Activated CD4-positive, CD25-positive, alpha-beta regulatory T cell treated with anti-CD3 and anti-CD28 coated beads, Interleukin-2, amount 50 U/mL, for 72 hours (primary cell): ENCODE measurements at places on chromosomes 1 and 21.

- no peak for DNase-seq
Measured at GRCh38 chr1:81819613-81820012, 18.9 kb downstream of the ADGRL2 start.

DNA sequence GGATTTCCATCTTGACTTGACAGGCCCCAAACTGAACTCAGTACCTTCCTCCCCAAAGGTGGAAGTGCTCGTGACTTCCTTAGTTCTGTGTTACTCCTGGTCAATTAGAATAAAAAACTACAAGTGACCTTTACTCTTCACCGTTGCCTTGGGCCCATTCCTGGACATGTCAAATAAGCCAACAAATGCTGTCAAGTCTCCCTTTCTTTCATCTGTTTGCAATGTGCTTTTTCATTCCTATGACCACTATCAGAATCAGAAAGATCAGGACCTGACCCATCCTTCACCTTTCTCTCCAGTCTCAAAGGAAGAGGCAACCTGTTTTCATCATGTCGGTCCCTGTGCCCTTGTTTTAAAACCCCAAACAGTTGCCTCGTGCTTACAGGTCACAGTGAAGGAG is 4.9 kb upstream of the KCNJ10 start:
- no peak for DNase-seq

DNA sequence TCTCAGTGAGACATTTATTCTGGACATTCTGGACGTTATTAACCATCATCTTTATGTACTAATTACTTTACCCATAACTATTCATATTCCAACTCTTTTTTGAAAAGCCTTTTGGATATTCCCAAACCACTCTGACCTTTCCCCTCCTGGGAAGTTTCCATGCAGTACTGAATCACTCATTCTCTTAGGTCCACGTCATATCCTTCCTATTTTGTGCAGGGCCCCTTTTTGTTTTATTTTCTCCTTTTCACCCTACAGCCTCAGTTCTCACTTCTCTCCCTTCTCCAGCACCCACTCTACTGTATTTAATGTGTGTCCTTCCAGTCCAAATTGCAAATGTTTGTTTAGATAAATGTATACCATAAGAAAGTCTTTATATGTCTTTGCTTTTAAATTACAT is 16.4 kb upstream of the ATP1A1 start:
- no peak for DNase-seq

- DNase-seq: no peak
Measured at GRCh38 chr1:28447679-28448078, 58.2 kb upstream of the RCC1 start.

- no peak for DNase-seq
Measured at GRCh38 chr1:235050911-235051360, 77.7 kb downstream of the TOMM20 start.

DNA sequence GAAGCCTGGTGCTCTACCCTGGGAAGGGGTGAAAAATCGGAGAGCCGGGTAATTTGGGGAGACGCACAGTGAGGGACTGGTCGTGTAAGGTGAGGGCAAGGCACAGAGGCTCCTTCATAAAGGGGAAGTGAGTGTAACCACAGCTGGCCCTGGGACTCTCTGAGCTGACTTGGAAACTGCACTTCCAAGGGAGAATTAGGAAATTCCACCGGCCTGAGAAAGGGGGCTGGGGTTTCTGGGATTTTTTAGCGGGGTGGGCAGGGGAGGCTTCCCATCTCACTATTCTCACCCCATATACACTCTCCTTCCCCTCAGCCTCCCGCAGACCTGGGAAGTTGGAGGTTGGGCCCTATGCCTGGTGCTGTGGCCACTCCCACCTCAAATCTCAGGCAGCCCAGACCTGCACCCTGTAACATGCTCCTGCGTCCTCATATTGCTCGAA is 88.3 kb upstream of the IPO9 start:
- DNase-seq: no peak
